ENCODE measurements at places on chromosomes 5 and 9.

- no peak for DNase-seq
Measured at GRCh38 chr5:154240595-154240994, 50.1 kb downstream of the GALNT10 start.

- no peak for DNase-seq
Measured at GRCh38 chr5:147140558-147140957, 94.3 kb upstream of the STK32A start.

DNA sequence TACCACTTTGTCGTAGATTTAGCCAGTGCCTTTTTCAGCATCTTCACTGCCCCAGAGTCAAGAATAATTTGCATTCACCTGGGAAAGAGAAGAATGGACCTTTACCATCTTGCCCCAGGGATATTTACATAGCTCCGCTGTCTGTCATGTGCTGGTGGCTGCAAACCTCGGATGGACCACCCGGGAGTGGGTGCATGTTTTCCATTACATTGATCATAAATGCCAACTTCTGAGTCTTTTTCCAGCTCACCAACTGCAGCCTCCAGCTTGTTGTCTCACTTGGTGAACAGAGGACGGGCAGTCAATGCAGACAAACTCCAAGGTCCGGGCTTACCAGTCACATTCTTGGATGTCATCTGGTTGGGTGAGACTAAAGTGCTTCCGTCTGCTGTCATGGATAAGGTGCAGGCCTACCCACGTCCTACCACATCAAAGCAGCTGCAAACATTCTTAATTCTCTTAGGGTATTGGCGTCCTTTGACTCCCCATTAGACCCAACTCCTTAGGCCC lies 155.8 kb upstream of the APC start:
- no peak for DNase-seq

DNA sequence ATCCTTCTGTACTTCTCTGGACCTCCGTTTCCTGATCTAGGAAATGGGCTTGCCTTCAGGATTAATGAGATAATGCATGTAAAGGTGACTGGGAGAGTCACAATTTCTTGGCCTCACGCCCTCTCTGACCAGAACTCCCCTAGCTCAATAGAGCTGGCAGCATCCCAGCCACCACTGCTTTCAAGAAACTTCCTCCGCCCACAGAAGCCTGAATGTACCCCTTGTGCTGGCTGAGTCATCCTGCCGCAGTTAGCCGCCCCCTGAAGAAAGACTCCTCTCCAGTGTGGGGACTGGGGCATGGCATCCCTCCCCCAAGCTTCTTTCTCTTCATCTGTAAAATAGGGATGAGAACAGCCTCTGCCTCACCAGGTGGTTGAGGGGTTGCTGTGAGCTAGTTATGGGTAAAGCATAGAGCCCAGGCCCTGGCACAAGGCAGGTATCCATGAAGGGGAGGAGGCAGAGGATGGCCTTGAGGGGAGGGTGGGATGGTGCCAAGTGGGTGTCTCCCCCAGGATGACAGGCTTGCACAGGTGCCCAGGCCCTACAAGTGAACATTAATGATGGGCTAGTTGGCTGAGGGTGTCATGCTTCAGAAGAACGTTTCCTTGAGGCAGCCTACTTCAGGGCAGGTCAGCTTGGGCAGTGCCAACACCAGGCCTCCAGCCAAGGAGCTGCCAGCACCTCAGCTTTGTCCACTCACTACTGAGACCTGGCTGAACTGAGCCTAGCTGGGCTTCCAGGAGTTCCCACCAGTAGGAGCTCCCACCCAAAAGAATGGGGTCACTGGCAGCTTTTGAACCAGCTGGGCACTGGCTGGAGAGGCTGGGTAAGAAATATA lies 3.4 kb downstream of the PDLIM4 start:
- peak; percentile 25 for DNase-seq

DNA sequence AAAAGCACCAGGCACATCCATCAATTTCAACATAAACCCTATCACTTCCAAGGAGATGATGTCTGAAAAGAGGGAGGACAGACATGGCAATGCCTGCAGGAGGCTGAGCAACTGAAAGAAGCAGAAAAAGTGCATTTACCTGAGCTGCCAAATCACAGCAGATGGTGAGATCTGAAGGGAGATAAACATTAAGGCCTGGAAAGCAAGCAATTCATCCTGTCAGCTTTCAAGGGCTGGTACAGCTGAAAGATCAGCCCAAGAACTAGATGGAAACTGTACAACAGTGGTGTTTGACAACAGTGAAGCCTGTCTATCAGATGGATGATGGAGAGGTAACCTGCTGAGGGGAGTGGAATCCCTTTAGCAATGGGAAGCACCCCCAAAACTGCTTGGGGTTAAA lies 433.2 kb upstream of the ZNF608 start:
- no peak for DNase-seq

GRCh38 chr9:101677861-101678260 lies 60.6 kb downstream of the GRIN3A start:
- no peak for DNase-seq

- DNase-seq: no peak
Measured at GRCh38 chr9:81798606-81799005, 109.3 kb upstream of the TLE1 start.

DNA sequence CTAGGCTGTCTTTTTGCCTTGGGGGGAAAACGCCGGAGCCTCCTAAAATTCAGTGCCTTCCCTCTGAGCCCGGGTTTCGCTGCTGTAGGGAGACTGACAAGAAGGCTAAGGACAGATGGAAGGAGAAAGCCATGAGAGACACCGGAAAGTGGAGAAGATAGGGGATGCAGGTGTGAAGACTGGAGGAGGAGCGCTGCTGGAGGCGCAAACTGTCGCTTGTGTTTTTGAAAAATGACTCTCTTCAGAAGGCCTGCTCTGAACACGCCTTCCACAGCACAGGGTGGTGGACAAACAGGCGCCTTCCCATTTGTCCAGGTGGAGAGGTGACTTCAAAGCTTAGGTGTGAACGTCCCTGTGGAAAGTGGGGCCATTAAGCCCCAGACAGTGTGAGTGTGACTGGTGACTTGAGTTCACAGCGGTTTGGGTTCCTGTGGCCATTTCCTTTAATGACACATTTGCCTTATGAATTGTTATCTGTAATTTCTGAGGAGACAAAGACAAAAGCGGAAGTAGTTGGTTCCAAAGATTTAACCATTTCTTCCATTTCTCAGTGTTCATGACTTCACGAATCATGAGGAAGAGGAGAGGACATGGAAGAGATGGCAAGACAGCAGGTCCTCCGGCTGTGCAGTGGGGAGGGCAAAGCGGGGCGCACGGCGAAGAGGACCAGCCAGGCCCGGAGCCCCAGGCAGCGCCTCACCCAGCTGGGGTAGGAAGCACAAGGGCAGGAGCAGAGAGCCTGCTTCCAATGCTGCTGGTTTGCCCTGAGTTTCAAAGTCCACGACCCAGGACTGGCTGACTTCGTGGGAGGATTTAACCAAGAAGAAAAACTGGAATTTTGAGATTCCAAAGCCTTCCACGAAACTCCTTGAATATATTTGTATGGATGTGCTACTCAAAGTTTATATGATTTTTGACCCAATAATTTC lies 27.8 kb upstream of the SEMA4D start:
- DNase-seq: no peak

- DNase-seq: no peak
Measured at GRCh38 chr9:29697011-29697410, 2123.7 kb upstream of the C9orf72 start.

GRCh38 chr5:38557308-38557710 lies 863 bp upstream of the LIFR start:
- DNase-seq: no peak

DNA sequence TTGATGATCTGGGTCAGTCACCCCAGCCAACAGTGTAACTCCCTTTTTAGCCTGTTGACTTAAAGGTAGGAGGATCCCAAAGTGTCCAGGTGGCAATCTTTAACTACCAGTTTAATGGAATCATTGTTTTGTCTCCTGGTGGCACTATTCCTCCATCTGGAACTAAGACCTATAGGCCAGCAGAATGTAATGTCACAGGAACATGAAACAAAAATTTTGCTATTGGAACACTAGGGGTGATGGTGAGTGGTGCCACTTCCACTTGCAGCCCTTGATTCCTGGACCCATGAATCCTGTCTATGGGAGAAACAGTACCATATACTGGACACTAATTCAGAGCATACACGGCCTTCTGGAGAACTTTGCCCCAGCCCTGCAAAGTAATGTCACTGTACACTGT lies 219.5 kb upstream of the RASA1 start:
- DNase-seq: no peak

- no peak for DNase-seq
Measured at GRCh38 chr9:98007251-98007928, 24.2 kb downstream of the ANP32B start.

GRCh38 chr5:106963630-106964029 lies 707.1 kb downstream of the EFNA5 start:
- no peak for DNase-seq

DNA sequence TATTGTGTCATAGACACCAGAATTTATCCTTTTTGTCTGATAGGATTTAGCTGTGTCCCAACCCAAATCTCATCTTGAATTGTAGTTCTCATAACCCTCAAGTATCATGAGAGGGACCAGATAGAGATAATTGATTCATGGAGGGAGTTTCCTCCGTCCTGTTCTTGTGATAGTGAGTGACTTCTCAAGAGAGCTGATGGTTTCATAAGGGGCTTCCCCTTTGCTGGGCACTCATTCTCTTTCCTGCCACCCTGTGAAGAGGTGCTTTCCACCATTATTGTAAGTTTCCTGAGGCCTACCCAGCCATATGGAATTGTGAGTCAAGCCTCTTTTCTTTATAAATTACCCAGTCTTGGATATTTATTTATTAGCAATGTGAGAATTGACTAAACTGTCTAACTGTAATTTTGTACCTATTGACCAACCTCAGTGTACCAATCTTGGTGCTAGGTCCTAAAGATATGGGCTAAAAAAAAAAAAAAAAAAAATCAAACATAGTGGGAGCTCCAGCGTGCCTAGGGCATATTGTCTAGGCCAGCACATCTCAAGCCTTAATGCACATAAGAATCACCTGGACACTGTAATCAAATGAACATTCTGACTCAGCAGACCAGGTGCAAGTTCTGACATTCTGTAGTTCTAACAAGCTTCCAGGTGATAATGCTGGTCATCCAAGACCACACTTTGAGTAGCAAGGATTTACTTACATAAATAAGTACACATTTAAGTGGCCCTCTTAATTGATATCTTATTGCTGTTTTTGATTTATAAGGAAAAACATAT lies 30.5 kb downstream of the ST8SIA4 start:
- peak; percentile 1 for DNase-seq

GRCh38 chr9:133461975-133462374 lies 2.2 kb downstream of the CACFD1 start:
- no peak for DNase-seq

DNA sequence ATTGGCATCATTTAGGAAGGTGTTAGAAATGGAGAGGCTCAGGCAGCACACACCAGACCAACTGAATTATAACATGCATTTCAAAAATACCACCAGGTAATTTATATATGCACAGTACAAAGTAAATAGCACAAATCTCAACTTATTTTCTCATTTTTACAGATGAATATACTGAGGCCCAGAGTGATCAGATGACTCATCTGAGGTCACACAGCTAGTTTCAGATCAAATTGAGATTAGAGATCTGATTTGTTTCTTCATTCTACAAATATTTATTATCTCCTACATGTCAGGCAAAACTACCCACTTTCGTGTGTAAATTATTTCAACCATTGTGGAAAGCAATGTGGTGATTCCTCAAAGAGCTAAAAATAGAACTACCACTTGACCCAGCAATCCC lies 507.1 kb downstream of the TLE4 start:
- no peak for DNase-seq

DNA sequence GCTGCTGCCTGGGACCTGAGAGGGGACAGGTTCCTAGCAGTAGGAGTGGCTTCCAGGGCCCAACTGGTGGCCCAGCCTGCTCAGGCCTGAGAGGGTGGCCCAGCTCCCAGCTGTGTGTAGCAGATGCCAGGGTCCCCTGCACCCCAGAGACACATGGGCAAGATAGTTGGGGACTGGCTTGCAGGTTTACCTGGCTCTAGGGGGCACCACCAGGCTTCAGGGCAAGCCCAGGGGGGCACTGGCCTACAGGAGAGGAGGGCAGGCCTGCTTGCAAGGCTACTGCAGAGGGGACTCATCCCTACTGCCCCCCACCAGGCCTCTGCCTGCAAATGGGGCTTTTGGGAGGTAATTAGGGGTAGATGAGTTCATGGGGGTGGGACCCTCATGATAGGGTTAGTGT lies 123.3 kb downstream of the ZNF354C start:
- no peak for DNase-seq

DNA sequence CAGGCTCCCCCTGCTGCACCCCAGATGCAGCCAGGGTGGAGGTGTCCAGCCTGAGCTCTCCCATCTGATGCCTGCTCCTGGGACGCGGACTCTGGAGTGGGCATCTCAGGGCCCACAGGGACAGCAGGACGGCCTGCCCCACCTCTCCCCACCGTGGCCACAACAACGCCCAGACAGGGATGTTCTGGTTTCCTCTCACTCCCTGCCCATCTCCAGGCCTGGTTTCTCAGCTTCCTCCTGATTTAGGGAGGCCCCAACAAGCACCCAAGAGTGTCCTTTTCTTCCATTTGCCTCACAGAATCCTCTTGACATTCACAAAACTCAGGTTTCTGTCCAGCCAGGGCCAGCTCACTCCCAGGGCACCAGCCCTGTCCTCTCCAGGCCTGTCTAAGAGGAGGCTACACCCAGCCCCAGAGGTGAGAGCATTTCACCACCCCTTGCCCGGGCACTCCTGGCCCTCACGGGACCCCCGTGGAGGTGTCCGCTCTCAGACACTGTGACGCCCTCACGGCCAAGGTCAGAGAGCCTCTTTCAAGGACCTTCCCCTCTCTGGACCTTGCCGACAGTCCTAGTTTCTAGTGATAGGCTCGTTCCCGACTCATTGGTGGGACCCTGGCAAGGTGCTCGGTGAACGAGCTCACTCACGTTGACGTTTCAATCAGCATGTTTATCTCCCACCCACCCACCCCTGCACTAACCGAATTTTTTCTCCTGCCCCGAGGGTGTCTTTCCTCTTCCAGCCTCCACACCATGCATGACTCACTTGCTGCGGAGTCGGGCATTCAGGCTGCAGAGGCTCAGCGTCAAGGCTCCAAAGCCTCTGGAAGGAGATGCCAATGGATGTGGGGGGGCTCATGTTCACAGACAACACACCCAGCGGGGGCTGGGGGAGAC lies 62.0 kb upstream of the UNC5A start:
- DNase-seq: no peak

- DNase-seq: peak; percentile 53
Measured at GRCh38 chr5:139482050-139482889, at the start of gene STING1. Gene STING1 (minus strand): TSS chr5:139482758. CDS start chr5:139481704, 1,054 bp downstream.

GRCh38 chr5:123428521-123429220 lies 5.5 kb upstream of the CEP120 start:
- DNase-seq: no peak

GRCh38 chr5:172417983-172418630 lies 36.2 kb downstream of the SH3PXD2B start:
- DNase-seq: no peak

- DNase-seq: no peak
Measured at GRCh38 chr5:156963125-156963524, at the start of gene TIMD4. Gene TIMD4 (minus strand): TSS chr5:156963226. CDS start chr5:156963198, 28 bp downstream.

- DNase-seq: no peak
Measured at GRCh38 chr5:72841756-72842535, 25.5 kb downstream of the TNPO1 start.

GRCh38 chr5:139745132-139745799 lies 50.3 kb upstream of the PSD2 start:
- peak; percentile 32 for DNase-seq
